LNCaP clone FGC (cell line): ENCODE measurements at places on chromosomes 16 and 17.

DNA sequence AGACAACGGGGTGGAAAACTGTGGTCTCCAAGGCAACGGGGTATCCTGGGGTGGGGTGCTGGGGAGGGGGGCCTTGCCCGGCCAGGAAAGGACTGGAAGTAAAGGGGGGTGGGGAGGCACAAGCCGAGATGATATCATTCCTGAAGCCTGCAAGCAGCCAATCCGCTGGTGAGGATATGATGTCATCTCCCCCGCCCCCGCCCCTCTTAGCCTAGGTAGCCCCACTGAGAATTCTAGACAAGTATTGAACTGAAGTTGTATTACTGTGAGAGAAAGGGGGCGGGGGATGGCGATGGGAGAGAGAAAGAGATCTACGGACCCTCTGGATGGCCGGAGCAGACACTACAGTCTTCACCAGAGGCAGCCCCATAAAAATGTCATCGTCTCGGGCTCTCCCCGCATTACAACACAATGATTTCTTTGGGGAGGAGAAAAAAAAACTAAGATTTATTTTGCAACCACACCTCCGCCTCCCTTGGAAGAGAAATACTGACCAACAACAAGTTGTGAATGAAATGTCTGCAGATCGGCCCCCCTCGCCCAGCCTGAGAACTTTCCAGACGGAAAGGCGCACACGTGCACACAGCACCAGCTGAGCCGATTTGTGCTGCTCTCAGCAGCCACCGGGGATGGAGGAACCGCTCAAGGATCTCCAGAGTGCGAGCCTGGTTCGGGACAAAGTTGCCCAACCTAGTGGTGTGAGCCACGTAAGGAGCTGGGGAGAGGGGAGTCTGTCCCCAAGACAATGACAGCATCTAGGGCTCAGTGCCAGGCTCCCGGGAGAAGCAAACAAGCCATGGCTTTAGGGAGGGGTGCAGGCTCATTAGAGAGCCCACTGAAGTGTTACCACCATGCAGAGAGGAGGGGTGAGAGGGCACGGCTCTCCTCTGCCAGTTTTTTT lies 222.1 kb downstream of the SOX9 start:
- no peak for DNase-seq

DNA sequence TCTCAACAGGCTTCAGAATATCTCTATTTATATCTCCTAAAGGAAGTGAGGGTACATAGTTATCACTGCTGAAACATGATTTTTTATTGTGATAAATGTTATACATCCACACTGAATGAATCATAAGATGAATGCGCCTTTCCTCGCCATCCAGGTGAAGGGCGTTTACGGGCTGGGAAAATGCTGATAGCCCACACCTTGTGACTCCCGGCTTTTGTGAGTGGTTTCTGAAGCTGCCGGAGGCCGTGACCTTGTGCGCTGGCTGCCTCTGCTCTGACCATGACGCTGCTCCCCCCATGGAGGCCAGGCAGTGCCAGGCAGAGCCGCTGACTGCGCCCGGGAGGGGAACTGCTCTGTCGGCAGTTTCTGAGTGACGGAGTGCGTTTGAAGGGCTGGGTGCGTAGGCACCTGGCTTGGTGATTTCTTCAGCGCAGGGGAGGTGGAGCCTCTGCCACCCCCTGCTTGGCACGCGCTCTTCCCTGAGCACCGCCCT lies 97.2 kb downstream of the RAP1GAP2 start:
- DNase-seq: no peak

DNA sequence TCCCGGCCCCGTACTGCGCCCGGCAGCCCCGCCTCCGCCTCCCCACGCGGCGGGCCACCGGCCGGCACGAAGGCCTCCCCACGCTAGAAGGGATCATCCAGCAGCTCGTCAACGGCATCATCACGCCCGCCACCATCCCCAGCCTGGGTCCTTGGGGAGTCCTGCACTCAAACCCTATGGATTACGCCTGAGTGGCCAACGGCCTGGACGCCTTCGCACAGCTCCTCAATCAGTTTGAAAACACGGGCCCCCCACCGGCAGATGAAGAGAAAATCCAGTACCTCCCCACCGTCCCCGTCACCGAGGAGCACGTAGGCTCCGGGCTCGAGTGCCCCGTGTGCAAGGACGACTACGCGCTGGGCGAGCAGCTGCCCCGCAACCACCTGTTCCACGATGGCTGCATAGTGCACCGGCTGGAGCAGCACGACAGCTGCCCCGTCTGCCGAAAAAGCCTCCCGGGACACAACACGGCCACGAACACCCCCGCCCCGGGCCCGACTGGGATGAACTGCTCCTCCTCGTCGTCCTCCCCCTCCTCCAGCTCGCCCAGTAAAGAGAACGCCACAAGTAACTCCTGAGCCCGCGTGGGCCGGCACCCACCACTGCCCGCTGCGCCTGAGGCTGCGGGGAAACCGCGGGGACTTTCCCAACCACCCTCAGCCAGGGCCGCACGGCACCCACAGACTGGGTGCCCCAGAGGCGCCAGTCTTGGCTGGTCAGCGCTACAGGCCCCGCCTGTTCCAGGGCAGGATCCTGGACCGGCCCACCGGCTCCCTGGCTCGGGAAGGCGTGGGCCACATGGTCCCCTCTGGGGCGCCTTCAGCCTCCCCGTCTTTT lies 39.0 kb upstream of the AKAP1 start:
- DNase-seq: no peak

- DNase-seq: no peak
These were observed 6.8 kb downstream of the ZNF750 start for GRCh38 chr17:82832881-82833475.

DNA sequence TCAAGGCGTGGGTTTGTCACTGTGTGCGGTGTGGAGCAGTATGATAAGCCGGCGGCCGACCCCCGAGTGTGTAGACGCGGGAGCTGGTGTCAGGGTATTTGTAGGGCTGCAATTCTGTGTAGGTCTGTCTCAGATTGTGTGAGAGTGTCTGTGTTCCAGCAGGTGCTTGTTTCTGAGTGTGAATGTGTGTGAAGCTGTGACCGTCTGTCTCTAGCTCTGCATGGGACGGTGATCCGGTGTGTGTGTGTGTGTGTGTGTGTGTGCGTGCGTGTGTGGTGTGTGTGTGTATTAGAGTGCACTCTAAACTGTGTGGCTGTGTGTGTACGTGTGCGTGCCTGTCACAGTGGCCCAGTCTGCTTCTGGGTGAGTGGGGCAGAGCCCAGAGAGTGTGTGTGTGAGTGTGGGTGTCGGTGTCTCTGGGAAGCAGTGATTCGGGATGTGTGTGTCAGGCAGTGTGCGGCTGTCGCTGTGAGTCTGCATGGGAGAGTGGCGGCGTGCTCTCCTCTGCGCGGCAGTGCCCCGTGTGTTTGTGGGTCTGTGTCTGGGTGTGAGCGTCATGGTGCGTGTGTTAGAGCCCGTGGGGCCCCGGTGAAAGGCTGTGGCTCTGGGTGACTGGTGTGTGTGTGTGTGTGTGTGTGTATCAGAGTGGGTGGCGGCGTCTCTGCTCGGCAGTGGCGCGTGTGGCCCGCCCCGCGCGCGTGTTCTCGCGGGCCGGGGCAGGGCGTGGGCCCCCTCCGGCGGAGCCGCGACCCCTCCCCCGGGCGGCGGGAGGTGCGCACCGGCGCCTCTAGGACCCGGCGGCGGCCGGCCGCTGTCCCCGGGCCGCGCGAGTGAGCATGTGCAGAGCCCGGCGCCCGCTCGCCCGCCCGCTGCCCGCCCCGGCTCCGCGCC lies at the start of gene WSCD1:
Gene WSCD1 (plus strand): TSS at position 841 of the 891 bp plus-strand sequence. CDS start 10,280 bp downstream, outside the sequence.
- DNase-seq: no peak

DNA sequence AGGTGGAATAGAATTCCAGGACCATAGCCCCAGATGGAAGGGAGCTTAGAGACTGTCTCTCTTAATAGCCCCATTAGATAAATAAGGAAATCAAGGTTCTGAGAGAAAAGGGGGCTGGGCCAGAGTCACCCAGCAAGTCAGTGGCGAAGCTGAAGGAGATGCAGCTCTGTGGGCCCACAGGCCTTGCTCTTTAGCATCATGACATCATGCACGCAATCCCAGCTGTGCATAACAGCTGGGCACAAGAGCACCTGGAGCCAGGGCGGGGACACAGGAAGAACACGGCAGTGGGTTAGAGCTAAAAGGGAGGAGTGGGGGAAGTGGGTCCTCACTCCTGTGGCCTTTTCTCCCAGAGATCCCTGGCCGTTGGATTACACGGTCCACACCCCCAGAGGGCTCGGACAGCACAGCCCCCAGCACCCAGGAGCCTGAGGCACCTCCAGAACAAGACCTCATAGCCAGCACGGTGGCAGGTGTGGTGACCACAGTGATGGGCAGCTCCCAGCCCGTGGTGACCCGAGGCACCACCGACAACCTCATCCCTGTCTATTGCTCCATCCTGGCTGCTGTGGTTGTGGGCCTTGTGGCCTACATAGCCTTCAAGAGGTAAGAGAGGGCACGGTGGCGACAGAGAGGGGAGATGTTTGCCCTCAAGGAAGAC lies 15.1 kb downstream of the NGFR start:
- DNase-seq: no peak

- no peak for DNase-seq
These were observed 12.1 kb downstream of the CFDP1 start for GRCh38 chr16:75420987-75421819.

DNA sequence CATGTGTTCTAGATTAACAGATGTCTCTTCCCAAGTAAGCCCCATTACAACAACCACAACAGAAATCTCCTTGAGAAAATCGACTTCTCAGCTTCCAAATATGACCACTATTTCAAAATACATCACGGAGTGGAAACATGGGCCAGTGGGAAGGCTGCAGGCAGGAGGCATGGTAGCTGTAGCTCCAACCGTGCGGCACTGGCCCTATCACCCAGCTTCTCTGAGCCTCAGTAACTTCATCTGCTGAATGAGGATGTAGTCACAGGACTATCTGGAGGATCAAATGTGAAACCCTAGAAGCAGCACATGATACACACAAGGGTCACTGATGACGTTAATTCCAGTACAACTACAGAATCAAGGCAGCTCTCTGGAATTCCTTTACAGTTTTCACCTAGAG lies 112.2 kb downstream of the VPS53 start:
- no peak for DNase-seq
